Stimulated activated CD8-positive, alpha-beta memory T cell treated with anti-CD3 and anti-CD28 coated beads, Interleukin-4, amount 100 ng/mL, for 48 hours (primary cell): ENCODE measurements at places on chromosomes 1 and 21.

DNA sequence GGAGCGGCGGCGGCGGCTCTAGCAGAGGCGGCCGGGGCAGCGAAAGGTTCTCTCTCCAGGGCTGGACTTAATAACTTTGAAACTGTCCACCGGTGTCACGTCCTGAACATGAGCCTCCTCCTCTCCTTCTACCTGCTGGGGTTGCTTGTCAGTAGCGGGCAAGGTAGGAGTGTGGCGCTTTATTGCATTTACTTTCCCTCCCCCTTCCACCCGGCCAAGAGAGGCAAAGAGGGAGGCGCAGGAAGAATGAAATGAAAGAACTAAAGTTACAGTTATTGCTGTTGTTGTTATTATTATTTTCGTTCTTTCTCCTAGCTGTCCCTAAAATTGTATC, 214 bp downstream of the NCAM2 start:
- no peak for DNase-seq

DNA sequence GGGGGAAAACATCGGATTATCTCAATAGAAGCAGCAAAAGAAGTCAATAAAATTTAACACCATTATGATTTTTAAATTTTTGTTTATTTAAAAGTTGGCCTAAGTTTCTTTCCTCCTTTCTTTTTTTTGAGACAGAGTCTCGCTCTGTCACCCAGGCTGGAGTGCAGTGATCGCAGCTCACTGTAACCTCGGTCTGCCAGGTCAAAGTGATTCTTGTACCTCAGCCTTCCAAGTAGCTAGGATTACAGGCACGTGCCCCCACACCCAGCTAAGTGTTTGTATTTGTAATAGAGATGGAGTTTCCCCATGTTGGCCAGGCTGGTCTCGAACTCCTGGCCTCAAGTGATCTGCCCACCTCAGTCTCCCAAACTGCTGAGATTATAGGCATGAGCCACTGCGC, 20.9 kb downstream of the SLC2A5 start:
- no peak for DNase-seq

GRCh38 chr1:7549277-7550161, 221.6 kb upstream of the VAMP3 start:
- peak; percentile 69 for DNase-seq

GRCh38 chr1:220271706-220272046, 577 bp downstream of the RAB3GAP2 start:
- peak; percentile 39 for DNase-seq

DNA sequence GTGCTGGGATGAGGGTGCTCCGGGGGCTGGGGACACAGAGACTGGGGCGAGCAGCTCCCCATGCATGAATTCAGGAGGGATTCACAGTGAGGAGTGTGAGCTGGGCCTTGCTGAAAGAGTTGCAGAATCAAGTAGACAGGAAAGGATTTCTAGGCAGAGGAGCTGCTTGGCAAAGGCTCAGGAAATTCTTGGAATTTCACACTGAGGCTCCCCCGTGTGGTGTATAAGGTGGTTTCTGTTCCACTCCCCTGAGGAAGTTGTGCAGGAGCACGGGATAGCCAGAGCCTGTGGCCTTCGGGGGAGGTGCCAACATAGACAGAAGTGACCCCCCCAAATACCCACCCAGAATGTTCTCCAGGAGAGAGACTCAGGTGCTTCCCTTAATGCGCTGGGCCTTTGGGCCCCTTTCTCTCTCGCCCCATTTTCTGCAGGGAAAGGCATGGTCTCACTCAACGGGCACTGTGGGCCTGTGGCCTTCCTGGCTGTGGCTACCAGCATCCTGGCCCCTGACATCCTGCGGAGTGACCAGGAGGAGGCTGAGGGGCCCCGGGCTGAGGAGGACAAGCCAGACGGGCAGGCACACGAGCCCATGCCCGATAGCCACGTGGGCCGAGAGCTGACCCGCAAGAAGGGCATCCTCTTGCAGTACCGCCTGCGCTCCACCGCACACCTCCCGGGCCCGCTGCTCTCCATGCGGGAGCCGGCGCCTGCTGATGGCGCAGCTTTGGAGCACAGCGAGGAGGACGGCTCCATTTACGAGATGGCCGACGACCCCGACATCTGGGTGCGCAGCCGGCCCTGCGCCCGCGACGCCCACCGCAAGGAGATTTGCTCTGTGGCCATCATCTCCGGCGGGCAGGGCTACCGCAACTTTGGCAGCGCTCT, 58.5 kb upstream of the ACTL8 start:
- no peak for DNase-seq

DNA sequence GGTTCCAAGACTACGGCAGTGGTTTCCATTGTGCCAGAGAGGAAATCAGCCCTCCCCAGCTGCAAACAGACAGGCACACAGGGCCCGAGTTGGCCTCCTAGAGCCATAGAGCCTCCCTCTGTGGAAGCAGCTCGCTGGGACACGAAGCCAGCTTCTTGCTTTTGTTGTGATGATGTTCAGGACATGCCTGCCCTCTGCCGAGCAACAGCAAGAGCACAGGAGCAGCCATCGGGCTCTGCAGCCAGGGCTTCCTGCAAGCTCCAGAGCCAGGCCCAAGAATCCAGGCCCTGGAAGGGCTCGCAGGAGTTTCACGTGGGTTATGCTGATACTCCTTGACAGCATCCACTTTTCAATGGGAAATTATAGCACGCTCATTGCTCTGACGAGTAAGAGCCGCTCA, 18.5 kb downstream of the NPHP4 start:
- no peak for DNase-seq

DNA sequence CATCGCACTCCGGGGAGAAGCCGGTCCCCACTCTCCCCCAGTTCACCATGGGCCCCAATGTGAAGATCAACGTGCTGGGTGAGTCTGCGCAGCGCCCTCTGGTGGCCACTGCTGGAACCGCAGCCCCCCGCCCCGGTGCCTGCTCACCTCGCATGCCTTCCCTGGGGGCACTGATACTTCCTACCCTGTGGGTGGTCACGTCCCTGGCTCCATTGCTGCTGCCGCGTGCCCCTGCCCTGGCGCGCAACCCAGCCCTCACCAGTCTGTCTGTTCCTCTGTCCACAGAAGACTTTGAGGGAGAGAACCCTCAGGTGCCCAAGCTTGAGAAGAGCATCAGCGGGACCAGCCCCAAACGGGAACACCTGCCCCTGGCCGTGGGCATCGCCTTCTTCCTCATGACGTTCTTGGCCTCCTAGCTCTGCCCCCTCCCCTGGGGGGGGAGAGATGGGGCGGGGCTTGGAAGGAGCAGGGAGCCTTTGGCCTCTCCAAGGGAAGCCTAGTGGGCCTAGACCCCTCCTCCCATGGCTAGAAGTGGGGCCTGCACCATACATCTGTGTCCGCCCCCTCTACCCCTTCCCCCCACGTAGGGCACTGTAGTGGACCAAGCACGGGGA, 7.6 kb downstream of the EFNA3 start:
- peak; percentile 94 for DNase-seq

DNA sequence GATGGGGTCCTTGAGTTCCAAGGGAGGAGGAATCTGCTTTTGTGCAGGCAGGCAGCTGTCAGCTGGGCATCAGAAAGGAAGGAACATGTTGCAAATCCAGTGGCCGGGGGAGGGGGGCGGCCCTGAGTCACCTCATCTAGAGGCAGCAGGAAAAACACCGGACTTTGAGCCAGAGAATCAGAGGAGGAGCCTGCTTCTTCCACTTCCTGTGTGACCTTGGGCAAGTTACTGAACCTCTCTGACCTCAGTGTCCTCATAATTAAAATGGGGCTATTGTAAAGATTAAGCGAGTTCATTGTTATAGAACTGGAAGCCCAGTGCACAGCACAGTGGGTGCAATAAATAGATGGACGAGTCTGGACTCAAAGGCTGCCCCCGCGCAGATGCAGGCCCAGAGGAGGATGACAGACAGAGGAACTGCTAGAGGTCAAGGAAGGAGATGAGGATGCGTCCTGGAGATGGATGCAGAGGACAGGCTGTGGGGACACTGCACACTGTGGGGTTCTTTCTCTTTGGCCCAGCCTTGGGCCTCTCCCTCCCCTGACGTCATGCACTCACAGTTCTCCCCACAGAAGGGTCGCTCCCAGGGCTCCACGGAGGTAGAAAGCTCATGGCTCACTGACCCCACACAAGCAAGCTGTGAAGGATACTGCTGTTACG, 714.3 kb downstream of the MATN1 start:
- no peak for DNase-seq

GRCh38 chr21:18164933-18165332, 79.7 kb upstream of the CHODL start:
- no peak for DNase-seq

GRCh38 chr1:226714148-226714547, 24.9 kb downstream of the ITPKB start:
- no peak for DNase-seq

DNA sequence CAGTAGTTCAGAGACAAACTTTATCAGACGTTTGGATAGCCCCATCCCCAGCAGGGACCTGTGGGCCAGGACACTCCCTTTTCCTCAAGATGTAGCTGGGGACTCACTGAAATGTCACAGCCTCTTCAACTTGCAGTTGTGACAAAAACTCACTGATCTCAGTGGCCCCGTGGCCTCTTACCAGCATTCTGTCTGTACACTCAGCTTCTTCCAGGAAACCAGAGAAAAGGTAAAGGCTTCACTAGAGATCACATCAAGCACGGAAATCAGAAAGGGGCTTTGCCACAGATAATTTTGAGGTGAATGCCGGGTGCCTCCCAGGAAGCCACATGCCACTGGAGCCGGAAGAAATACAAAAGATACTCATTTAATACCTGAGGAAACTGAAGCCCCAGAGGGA, 122.2 kb downstream of the CCDC185 start:
- DNase-seq, result peak; percentile 52

DNA sequence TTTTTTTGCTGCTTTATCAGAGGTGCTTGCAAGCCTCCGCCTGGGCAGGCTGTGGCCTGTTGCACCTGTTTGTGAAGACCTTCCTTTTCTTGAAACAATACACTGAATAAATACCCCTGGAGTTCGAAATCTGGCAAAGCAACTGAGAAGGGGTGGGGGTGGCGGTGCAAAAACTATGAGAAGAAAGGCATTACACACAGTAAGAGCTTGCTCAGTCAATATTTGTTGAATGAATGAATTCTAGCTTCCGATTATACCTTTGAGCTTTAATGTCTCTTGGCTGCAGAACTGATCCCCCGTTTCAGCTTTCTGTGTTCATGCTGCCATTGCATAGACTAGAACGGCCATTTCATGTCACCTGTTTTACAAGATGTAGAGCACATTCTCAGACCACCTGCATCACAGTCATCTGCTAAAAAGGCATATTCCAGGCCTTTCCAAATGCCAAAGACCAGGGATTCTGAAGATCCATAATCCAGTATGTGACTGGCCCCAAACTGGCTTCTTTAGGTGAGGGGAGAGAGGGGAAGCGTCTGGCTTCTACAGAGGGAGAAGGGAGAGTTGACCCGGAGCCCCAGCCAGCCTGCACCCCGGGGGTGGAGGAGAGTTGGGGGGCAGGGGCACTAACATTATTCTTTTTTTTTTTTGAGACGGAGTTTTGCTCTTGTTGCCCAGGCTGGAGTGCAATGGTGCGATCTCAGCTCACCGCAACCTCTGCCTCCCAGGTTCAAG, 111.5 kb downstream of the ETS2 start:
- DNase-seq, result no peak

DNA sequence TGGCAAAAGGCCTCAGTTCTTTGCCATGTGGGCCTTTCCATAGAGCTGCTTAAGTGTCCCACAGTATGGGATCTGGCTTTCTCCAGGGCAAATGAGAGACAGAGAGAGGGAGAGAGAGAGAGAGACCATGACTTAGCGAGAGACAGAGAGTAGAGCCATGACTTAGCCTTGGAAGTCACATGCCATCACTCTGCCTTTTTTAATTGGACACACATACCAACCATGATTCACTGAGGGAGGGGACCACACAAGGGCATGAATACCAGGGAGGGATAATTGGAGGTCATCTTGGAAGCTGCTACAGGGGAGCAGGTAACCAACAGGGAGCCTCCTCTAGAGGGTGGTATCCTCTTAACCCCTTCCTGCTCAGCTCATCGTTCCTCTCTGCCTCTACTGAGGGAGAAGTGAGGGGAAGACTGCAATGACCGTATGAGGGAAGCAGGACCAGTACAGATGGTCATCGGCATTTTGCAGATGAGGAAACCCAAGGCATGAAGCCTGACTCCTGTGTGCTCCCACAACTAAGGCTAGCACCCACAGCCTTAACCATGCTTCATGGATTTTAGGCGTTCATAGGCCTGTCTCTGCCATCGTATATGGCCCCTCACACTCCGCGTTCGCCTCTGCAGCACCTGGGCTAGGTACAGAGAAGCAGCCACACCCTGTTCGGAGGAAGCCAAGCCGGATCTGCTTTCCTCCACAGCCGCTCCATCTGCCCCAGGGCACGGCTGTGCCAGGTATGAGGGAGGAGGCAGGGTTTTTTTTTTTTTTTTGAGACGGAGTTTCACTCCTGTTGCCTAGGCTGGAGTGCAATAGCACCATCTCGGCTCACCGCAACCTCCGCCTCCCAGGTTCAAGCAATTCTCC, 38.6 kb downstream of the MEF2D start:
- no peak for DNase-seq

DNA sequence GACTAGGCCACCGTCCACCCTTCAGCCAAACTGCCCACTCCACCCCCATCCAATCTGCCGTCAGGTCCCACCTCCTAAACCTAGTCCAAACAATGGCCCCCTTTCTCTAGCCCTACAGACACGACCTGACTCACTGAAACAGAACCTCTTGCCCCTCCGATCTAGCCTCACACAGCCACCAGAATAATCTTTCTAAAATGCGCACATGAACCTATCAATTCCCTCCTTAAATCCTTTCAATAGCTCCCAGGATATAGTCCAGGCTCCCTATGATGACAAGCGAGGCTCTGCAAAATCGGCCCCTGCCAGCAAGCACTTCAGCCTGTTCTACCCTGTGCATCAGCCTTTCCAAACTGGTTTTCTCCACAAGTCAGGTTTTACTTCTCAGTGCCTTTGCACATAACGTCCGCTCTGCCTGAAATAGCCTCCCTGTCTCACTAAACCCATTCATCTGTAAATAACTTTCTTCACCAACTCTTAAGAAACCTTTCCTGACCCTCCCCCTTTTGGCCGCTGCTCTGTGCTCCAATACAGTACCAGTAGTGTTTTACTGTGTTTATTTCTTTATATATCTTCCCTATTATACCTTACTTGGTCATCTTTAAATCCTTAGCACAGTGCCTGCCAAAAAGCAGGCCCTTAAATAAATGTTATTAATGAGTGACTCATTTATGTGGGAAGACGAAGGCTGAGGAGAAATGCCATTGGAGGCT, 9.0 kb upstream of the CDC20 start:
- no peak for DNase-seq

- peak; percentile 73 for DNase-seq
Observed at GRCh38 chr1:112618721-112619517, at the start of gene ST7L. ST7L (minus strand) TSS chr1:112619141; CDS start chr1:112619113, 28 bp downstream.

DNA sequence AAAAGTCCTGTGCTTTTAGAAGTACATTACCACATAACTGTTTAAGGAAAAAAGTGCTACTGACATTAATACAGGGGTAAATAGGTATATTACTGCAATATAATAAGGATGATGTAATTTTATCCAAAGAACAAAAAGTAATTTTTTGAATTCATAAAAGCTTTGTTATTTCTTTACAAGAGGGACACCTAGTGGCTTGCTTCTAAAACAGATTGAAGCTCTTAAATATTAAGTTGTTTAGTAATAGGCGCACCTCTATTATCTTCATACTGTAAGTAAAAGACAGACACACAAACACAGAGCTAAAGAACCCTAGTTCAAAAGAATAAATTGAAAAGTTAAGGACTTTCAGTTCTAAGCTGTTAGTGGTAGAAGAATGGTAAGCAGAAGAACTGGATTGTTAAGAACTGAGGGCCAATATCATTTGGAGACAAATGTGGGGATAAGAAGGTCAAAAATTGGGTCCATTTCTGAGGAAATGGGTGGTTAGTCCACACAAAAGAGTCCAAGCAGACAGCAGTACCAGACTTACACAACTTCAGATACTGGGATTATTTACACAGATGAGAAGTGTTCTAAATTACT, 15.4 kb downstream of the ZNHIT6 start:
- DNase-seq, result no peak
